ENCODE measurements at places on chromosomes 2 and 18.

GRCh38 chr2:234673961-234674759, 177.3 kb upstream of the ARL4C start:
- no peak for DNase-seq

DNA sequence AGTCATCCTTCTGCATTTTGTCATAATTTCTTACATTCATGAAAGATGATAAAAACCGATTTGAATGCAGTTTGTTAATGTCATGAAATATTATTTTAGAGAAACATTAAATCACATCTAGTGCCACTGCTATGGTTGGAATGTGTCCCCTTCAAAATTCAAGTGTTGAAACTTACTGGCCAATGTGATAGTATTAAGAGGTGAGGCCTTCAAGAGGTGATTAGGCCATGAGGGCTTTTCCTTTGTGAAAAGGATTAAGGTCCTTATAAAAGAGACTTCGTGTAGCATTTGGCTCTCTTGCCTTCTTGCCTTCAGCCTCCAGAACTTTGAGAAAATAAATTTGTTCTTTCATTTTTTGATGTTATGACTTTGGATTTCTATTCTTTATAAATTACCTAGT, 117.2 kb downstream of the RGPD3 start:
- no peak for DNase-seq

DNA sequence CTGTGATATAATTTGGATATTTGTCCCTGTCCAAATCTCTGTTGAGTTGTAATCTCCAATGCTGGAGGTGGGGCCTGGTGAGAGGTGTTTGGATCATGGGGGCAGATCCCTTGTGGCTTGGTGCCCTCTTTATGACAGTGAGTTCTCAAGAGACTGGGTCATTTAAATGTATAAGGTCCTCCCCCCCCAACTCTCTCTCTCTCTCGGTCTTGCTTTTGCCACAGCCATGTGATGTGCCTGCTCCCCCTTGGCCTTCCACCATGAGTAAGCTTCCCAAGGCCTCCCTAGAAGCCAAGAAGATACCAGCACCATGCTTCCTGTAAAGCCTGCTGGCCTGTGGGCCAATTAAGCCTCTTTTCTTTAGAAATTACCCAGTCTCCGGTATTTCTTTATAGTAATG, 58.6 kb downstream of the FN1 start:
- no peak for DNase-seq

DNA sequence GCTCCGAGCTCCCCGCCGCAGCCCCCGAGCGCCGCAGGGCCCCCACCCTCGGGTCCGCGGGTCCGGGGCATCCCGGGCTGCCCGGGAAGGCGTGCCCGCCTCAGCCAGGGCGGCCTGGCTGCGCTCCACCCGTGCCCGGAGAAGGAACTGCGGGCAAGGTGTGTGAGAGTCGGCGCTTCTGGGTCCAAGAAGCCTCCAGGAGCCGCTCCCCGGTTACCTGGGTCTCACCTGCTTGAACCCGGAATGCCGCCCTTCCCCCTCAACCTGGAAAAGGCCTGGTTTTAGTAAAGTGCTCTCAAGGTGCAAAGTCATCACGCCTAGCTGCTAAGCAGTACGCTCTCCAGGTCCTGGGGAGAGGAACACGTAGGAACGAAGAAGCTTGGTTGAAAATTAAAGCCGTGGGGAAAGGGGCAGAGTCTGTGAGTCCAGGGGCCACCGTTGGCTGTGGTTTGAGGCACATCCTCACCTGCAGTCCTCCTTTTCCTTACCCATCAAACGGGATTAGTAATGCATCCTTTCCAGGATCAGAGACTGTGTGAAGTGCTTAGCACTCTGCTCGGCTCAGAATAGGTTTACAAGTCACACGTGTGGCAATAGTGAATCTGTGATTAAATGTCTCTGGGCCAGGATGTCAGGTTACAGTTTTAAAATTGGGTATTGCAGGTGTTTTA, 1.2 kb downstream of the ASAP2 start:
- DNase-seq = peak; percentile 83

GRCh38 chr2:110157153-110157793, 41.7 kb upstream of the MALL start:
- peak; percentile 65 for DNase-seq

GRCh38 chr2:14134771-14135170, 497.7 kb upstream of the LRATD1 start:
- no peak for DNase-seq

DNA sequence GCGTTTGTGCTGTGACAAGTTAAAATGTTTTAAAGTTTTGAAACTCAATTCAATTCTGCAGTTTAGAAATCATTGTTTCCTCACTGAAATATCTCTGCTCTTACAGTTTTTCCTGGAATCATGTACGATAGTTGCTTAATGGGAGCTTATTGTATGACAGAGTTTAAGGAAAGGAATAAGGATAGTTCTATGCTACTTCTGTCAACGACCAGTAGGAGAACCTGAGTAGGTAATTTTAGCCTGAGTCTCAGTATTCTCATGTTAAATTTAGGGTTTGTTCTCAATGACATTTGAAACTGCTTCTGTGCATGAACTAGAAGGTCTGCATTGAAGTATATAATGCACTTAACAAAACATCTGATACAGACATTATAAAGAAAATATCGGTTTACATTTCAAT, 361.1 kb downstream of the CPS1 start:
- peak; percentile 11 for DNase-seq

DNA sequence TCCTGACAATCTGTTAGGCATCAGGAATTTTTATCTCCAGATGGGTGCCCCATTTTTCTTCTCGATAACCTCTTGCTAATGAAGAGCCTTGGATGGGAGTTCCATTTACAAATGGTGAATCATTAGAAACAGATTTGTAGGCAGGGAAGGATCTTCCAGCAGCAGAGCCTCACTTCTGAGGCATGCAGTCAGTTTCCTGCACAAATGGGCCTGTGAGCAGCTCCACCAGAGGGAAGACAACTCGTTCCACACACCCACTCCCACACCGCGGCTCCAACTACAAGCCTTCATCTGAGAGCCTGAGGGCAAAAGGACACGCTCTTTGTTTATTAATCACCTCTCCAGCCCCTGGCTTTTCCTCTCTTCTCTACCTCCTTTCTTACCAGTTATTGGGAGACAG, 108.5 kb downstream of the CTAGE1 start:
- DNase-seq = no peak

DNA sequence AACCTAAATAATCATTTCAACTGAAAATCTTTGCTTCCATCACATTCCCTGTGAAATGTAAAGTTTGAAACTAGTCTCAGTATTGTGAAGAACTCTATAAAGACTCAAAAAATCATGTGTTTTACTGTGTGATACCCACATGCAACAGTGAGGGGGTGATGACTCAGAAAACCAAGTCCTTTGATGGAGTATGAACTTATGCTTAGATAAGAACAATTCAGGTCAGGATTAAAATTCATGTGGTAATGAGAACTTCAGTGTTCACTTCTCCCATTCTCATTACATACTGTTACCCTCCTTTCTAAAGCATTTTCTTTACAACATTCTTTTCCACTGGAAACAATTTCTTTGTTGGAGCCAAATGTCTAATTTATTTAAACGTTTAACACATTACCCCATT, 360.2 kb downstream of the FSIP2 start:
- no peak for DNase-seq

- DNase-seq = no peak
Observed at GRCh38 chr2:217838409-217838831, 164.4 kb downstream of the TNS1 start.

- no peak for DNase-seq
Observed at GRCh38 chr2:85428343-85428881, 9.9 kb downstream of the SH2D6 start.

GRCh38 chr2:103789381-103790095, 1027.7 kb downstream of the TMEM182 start:
- DNase-seq = no peak

Measured in NCI-H2171 treated with DMSO at 0.1 percent for 48 hours (cell line).